ENCODE measurements at places on chromosomes 16 and 17.

- DNase-seq, result no peak
Observed at GRCh38 chr16:3121851-3122467, 9.6 kb downstream of the ZNF205 start.

- peak; percentile 92 for DNase-seq
Observed at GRCh38 chr16:15482068-15482747, 47.8 kb downstream of the BMERB1 start.

DNA sequence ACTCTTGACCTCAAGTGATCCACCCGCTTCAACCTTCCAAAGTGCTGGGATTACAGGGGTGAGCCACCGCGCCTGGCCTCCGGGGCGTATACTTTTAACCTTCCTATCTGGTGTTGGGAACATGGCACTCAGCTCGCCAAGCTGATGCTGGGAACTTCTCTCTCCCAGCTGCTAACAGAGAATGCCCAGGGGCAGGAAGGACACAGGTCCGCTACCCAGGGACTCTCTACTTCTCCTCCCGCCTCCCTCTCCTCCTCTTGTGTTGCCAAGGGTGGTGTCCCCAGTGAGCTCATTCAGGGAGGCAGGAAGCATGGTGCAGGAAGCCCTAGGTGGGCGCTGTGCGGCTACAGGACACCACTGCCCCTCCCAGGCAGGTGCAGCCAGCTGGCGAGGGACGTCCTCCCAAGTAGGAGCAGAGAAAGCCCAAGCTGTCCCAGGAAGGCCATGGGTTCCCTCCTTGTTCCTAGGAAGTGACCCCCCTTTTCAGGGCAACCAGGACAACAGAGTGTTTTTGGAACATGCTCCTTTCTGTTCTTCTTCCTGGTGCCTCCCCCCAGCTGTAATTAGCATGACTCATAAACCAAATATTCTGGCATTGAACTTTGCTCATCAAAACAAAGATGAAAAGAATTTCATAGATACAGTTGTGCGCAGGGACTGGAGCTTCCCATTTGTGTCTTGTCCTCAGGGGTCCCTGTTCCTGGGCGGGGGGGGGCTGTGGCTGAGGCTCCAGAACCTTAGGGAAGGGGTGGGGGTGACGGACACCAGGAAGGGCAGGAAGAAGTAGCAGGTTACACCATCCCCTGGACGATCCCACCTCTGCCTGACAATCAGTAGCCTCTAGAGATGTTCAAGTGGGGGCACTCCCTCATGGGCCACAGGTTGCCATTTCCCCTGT lies 2.7 kb downstream of the C1QTNF1 start:
- DNase-seq, result peak; percentile 70

DNA sequence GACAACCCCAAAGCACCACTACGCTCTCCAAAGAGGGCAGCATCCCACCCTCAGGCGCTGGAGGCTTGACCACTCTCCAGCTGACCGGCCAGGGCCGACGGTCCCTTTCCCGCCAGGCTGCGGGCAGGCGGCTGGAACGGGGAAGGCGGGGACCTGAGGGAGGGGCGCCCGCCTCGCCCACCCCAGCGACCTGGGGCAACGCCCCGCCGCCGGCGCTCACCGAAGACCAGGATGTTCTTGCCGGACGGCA lies 431 bp downstream of the DYNC1LI2 start:
- DNase-seq, result no peak

GRCh38 chr17:65985571-65985970 lies 206.4 kb downstream of the CEP112 start:
- DNase-seq, result peak; percentile 12

GRCh38 chr16:55754056-55754455 lies 78.8 kb downstream of the CES1 start:
- no peak for DNase-seq

- DNase-seq, result no peak
Observed at GRCh38 chr16:47519546-47519945, 58.4 kb downstream of the PHKB start.

DNA sequence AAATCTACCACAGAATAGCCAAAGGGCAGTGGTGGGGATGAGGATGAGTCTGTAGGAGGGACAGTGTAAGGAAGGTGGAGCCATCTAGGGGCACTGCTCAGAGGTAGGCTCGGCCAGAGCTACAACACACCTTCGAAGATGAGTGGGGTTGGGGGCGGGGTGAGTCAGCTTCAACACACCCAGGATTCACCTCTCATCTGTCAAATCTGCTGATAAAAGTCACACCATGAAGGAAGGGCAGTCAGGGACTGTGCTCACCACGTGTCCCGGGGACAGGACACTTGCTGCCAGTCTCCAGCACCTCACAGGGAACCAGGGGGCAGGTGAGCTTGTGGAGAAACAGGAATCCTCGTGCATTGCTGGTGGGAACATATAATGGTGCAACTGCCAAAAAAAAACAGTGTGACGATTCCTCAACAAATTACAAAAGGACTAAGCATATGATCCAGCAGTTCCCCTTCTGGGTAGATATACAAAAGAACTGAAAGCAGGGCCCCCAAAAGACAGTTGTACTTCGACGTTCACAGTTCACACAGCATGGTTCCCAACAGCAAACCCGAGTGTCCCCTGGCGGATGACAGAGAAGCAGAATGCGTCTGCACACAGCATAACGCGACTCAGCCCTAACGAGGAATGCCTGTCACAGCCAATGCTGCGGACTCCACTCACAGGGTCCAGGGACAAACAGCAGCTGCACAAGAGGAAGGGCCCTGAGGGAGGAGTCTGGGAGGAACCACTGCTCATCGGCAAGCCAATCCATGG lies 133.1 kb downstream of the ANKRD11 start:
- no peak for DNase-seq

DNA sequence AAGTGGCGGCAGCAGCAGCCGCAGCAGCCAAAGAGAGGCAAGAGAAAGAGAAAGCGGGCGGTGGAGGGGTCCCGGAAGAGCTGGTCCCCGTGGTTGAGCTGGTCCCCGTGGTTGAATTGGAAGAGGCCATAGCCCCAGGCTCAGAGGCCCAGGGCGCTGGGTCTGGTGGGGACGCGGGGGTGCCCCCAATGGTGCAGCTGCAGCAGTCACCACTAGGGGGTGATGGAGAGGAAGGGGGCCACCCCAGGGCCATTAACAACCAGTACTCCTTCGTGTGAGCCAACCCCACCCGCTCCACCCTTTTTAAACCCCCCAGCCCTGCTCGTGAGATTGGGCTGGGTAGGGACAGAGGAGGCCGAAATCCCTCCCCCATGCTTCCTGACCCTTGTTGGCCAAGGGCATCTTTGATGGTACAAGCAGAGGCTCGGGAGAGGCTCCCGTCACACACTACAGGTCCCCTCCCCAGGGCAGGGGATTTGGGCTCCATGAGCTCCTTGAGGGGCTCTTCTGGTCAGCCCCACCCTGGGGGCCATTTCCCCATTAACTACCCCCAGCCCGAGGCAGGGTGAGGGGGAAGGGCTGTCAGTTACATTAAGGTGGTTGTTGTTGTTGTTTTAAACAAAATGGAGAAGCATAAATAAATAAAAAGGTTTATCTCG lies 4.6 kb upstream of the ATP2A1 start:
- no peak for DNase-seq
